ENCODE measurements at places on chromosomes 12 and 14.

DNA sequence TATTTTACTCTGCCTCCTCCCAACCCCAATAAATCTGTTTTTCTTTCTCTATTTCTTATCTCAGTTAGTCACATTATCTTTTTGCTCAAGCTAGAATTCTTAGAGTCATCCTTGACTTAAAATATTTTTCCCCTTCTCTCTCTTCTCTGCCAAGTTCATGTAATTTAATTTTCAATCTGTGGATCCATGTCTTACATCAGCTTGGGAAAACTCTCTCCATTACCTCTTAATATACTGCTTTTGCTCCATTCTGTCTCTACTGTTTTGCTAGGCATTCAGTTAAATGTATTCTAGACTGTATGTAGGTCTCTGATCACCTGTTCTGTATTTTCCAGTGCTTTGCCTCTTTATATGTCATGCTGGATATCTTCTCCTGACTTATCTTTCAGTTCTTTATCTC, 51.0 kb upstream of the NR1H4 start:
- DNase-seq = no peak

DNA sequence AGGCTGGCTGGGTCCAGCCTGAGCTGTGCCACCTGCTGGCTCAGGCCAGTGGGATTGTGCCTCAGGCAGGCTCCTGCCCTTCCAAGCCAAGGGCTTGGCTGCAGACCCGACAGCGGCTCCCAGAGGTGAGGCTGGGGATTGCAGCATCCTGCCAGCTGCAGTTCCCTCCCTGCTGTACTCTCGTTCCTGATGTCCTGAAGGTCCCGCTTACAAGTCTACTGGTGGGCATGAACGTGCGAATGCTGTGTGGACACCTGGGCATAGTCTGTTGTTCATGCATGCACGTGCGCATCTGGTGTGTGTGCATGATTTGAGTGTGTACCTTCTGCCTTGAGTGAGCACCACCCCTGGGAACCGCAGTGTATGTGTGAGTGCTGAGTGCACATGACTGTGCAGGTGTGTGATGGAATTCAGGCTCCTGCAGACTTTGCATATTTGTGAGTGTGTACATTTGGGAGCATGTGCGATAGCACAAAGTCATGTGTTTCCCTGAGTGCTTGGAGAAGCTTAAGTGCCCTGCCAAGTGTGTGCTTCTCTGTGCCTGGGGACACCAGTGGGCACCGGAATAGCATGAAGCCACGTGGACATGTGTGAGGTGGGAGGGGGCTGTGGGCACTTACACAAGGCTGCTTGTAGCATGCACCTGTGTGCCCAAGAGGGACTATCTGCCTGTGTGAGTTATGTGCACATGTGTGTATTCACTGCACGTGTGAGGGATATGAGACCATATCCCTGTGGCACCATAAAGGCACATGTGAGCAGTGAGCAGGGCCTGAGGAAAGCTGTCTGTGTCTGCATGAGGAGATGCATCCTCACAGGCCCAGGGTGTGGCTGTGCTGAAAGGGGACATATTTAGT, 19.3 kb upstream of the KRT7 start:
- DNase-seq = peak; percentile 47

- DNase-seq = no peak
These were observed 58.1 kb upstream of the C12orf71 start for GRCh38 chr12:27140478-27140969.

- DNase-seq = peak; percentile 72
These were observed at the start of gene CCND2 for GRCh38 chr12:4273652-4274395. Gene CCND2, plus strand, starts transcription at chr12:4273762. Its CDS starts 279 bp downstream, at chr12:4274041.

GRCh38 chr14:45252366-45253069, 484 bp downstream of the MIS18BP1 start:
- DNase-seq = no peak

- no peak for DNase-seq
These were observed 314.3 kb upstream of the OR4E1 start for GRCh38 chr14:21987937-21988336.

GRCh38 chr14:52063052-52063462, 5.8 kb downstream of the NID2 start:
- DNase-seq = no peak

- no peak for DNase-seq
These were observed 43.5 kb downstream of the DNAI7 start for GRCh38 chr12:25151476-25151875.

DNA sequence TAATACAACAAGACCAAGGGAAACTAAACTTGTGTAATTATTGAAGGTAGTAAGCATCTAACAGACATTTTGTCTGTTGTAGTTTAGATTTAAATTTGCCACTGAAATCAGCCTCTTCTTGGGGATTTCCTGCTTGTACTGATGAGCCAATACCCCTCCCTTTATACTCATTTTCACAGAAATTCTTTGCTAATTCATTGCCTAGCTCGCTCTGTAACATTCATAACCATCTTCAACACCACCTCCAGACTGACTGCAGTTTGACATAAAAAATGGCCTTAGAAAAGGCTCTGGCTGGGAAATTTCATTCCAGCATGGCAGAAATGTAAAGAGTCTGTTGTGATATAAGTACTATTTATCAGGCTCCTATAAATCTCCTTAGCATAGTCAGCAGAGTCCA, 109.7 kb upstream of the FLRT2 start:
- no peak for DNase-seq

- no peak for DNase-seq
These were observed 152.4 kb downstream of the KIF26A start for GRCh38 chr14:104290756-104291122.

- no peak for DNase-seq
These were observed 4.6 kb upstream of the ZDHHC22 start for GRCh38 chr14:77145975-77146740.

- peak; percentile 53 for DNase-seq
These were observed 31.9 kb upstream of the ZFP36L1 start for GRCh38 chr14:68824517-68825347.

DNA sequence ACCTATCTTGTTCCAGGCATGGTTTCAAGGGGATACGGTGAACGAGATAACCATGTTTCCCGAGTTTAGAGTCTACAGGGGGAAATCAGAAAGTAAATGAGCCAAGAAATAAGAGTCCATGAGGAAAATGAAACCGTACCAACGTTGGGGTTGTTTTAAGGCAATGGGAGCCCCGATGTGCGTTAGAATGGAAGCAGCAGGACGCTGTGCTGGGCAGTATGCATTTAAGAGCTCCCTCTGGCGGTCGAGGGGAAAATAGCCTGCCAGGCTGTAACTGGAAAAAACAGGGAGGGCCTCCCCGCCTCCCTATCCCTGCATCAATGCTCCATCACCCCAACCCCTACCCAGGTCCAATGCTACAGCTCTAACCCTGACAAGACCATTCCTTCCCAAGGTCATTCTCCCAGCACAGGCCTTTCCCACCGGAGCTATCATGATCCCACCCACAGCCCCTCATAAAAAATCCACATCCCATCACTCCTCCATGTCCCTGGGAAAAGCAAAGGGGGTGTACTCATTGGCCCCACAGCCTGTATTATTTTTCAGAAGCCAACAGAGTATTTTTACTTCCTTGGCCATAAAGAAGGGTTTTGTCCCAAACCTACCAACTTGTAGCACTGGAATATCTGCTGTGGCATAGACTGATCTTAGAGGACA, 226.3 kb upstream of the NOS1 start:
- no peak for DNase-seq

- no peak for DNase-seq
These were observed 3.9 kb downstream of the KDM2B start for GRCh38 chr12:121576851-121577391.

DNA sequence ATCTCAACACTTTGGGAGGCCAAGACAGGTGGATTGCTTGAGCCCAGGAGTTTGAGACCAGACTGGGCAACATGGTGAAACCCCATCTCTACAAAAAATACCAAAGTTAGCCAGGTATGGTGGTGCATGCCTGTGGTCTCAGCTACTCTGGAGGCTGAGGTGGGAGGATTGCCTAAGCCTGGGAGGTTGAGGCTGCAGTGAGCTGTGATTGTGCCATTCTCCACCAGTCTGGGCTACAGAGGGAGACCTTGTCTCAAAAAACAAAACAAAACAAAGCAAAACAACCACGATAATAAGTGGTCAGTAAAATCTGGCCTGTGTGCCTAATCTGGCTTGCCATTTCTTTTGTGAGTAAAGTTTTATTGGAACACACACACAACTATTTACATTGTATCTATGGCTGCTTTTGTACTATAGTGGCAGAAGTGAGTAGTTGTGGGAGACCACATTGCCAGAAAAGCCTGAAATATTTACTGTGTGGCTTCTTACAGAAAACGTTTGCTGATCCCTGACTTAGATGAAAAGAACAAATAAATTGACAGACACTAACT, 19.4 kb upstream of the KLRG1 start:
- no peak for DNase-seq

DNA sequence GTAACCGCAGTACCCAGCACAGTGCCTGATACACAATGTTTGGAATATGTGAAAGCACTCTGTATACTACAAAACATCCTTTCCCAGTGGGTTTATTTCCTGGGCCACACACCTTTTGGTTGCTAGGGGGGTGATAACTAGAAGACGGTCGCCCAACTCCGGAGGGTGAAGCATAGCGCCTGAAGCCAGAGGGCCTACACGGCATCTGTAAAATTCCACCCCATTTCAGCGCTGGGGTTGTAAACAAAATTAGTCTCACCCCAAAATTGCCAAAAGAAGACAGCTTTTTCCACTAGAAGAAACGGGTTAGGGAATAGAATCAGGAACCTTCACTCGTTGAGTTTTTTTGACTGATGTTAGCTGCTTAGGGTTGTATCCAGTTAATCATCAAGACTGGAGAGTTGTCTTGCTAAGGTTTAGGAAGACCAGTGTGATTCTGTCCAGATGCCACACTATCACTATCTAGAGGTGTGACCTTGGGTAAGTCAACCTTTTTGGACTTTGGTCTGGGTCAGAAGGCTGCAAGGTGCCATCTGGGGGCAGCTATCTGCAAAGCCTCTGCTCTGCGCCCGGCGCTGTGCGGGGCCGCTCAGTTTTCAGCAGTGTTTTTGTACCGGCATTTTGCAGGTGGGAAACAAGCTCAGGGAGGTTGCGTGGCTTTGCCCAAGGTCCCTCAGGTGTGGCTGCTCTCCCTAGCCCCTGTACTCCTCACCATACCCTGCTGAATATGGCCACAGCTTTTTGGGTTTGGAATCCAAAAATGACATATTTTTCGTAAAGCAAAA, 1.3 kb downstream of the ZNF839 start:
- no peak for DNase-seq

- DNase-seq = no peak
These were observed 1.9 kb upstream of the ITGB7 start for GRCh38 chr12:53208877-53209463.

Data from nucleus accumbens (tissue), 56 donors.